Renal pelvis (tissue), 12 donors: ENCODE measurements at places on chromosomes 12 and 14. TPM values are rescaled to one million over a fixed set of nuclear protein-coding genes. Genes with fewer than 3 reads are reported as not detected.
A peak's percentile ranks its signal among the peaks of the same experiment; 100 is the strongest.

Gene CLEC4C
- not detected for polyA plus RNA-seq

Gene YY1
- polyA plus RNA-seq = 126 TPM

Gene SIX1
- 8.4 TPM for polyA plus RNA-seq

Gene MYL2
- polyA plus RNA-seq = not detected

Gene WIF1
- polyA plus RNA-seq = 2.2 TPM

DNA sequence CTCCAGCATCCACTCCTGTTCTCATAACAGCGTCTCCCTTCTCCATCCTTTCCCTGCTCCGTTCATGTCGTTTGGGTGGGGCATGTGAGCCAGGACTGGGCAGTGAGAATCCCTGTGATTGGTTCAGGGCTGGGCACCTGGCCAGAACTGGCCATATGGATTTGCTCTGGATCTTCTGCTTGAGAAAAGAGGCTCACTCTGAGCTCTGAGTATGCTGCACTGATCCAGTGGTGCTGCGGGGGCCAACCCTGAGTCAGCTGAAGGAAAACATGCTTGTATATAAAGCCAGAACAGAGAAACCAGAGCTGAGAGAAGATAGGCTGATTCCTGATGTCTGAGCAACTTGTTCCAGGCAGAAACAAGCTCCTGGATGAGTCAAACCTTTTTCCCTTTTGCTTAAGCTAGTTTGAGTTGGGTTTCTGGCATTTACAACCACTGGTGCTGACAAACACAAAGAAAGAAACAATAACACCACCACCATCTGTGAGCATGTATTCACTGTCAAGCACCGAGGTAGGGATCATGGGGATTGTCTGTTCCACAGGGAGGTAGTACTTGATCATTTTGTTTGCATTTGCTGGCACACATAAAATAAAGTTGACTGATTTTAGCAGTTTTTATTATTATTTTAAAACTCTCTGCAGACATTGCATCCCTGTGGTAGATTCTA lies 14.0 kb upstream of the HPD start:
- peak; percentile 73 for DNase-seq

- no peak for DNase-seq
Observed at GRCh38 chr12:39144613-39145061, 239.2 kb upstream of the CPNE8 start.

- DNase-seq = no peak
Observed at GRCh38 chr14:100549834-100550625, 37.2 kb downstream of the BEGAIN start.

- no peak for DNase-seq
Observed at GRCh38 chr14:68223631-68224030, 404.1 kb downstream of the RAD51B start.

- DNase-seq = no peak
Observed at GRCh38 chr12:53244337-53244736, 12.3 kb upstream of the RARG start.

- DNase-seq = peak; percentile 51
Observed at GRCh38 chr12:90959538-90960139, 4.7 kb upstream of the CCER1 start.

GRCh38 chr12:20404576-20405346 lies 36.4 kb downstream of the PDE3A start:
- DNase-seq = no peak
